ENCODE measurements at places on chromosomes 6 and 20.
A peak's percentile ranks its signal among the peaks of the same experiment; 100 is the strongest.

- no peak for DNase-seq
Observed at GRCh38 chr6:90544081-90544480, 42.8 kb downstream of the MAP3K7 start.

DNA sequence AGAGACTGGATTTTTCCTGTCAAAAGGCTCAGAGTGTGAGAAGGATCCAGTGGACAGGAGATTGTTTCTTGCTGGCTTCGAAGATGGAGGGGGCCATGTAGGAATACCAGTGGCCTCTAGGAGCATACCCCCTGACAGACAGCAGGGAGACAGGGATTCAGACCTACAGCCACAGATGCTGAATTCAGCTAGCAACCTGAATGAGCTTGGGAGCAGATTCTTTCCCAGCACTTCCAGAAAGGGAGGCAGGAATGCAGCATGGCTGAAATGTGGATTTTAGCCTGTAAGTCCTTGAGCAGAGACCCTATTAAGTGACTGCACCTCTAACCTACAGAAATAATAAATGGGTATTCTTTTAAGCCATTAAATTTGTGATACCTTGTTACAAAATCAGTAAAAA lies 44.6 kb downstream of the STXBP5 start:
- no peak for DNase-seq

- peak; percentile 58 for DNase-seq
Observed at GRCh38 chr20:53708129-53708968, 114.7 kb upstream of the ZNF217 start.

DNA sequence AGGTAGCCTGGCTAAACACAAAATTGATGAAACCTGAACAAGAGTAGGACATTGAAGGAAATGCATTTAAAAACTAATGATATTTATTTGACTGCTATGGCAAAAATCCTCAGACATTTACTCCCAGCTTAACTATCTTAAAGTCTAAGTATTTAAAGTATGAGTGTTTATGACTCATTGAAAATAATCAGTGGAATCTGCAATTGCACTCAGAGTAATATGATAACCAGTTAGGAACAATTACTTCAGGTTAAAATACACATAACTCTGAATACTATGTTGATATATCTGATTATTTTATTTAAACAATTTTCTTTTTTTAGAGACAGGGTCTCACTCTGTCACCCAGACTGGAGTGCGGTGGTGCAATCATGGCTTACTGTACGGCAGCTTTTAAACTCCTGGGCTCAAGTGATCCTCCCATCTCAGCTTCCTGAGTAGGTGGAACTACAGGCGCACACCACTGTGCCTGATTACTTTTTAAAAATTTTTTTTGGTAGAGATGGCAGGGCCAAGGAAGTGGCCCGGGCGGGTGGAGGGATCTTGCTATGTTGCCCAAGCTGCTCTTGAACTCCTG lies 43.9 kb downstream of the FILIP1 start:
- DNase-seq, result no peak

- peak; percentile 62 for DNase-seq
Observed at GRCh38 chr6:34792605-34793500, 970 bp downstream of the BLTP3A start.

- DNase-seq, result no peak
Observed at GRCh38 chr6:157272866-157273755, 50.2 kb downstream of the TMEM242 start.

- DNase-seq, result no peak
Observed at GRCh38 chr6:31086788-31087440, 25.5 kb downstream of the C6orf15 start.

GRCh38 chr6:31919624-31920303 lies 7.8 kb upstream of the C2 start:
- no peak for DNase-seq

GRCh38 chr6:125547381-125547780 lies 202.1 kb upstream of the HEY2 start:
- DNase-seq, result no peak

GRCh38 chr20:35801865-35802264 lies 30.1 kb downstream of the PHF20 start:
- DNase-seq, result no peak
